ENCODE measurements at places on chromosomes 6 and 20.

DNA sequence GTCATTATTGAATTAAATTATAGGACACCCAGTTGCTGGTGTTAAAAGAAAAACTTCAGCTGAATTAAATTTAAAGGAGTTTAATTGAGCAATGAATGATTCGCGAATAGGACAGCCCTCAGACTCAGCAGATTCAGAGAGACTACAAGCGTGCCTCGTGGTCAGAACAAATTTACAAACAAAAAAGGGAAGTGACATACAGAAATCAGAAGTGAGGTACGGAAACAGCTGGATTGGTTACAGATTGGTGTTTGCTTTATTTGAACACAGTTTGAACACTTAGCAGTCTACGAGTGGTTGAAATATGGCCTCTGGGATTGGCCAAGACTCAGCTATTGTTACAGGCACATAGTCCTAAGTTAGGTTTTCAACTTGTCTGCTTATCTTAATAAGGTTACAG is 25.8 kb upstream of the TNFRSF21 start:
- DNase-seq, result no peak

- peak; percentile 33 for DNase-seq
Measured at GRCh38 chr20:46215913-46216707, 92.2 kb downstream of the CDH22 start.

DNA sequence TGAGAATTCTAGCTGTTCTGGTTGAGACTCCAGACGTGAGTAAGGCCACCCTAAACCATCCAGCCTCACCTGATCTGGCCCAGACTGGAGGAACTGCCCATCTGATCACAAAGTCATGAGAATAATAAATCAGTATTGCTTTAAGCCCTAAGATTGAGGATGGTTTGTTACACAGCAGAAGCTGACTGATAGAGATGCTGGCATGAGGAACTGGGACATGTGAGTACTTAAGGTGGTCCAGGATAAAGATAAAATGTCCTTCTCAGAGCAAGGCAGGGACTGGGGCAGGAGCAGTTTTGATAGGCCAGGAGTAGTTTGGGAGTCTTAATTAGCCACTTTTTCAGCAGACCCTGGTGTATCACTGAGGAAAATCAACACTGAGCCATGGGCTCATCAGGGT is 6.8 kb downstream of the GTSF1L start:
- DNase-seq, result no peak

DNA sequence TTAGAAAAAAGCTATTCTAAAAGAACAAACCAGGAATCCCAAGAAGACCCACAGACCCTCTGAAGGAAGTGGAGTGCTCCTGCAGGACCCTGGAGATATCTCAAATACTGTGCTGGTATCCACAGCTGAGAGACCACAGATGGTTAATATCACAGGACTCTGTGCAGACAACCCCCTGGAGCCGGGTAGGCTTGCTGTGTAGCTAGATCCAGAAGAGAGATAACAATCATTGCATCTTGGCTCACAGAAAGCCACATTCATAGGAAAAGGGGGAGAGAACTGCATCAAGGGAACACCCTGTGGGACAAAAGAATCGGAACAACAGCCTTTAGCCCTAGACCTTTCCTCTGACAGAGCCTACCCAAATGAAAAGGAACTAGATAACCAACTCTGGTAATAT is 689.5 kb downstream of the PHF3 start:
- DNase-seq, result no peak

GRCh38 chr20:4371623-4372251 is 350.0 kb upstream of the PRND start:
- no peak for DNase-seq

DNA sequence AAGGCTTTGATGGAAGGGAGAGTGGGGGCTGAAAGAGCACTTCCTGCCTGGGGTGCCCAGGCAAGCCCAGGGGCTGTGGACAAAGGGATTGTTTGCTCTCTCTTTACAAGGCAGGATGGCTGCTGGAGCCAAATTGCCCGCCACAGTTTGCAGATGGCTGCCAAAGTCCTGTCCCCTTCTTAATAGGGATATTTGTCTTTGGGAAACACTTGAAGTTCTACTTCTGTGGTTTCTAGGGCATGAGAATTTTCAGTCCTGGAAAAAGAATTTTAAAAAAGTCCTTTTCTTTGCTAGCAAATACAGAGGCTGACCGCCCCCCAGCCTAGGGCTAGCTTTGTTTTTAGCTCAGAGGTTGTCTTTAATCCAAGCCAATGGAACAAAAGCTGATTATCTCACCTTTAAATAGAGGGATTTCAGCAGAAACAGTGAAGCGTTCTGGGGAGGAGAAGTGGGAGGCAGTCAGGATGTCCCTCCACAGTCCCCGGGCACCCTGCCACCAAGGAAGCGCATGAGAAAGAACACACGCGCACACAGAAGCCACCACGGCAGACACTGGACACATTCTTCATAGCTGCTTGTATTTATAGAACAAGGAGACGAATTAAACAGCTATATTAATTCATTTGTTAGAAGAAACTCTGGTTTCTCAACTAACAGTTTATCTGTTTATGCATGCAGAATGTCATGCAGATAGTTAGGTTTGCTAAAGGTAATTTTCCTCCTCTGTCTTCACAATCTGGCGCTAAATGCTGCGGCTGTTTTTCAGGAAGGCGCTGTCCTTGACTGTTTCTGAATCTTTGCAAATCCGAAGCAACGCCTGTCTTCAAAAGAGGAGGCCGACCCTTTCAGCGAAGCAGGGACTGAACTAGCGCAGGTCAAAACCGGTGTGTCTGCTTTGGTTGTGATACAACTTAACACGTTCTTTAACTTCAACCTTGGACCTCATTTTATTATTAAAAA is 736.9 kb downstream of the QKI start:
- DNase-seq, result no peak

DNA sequence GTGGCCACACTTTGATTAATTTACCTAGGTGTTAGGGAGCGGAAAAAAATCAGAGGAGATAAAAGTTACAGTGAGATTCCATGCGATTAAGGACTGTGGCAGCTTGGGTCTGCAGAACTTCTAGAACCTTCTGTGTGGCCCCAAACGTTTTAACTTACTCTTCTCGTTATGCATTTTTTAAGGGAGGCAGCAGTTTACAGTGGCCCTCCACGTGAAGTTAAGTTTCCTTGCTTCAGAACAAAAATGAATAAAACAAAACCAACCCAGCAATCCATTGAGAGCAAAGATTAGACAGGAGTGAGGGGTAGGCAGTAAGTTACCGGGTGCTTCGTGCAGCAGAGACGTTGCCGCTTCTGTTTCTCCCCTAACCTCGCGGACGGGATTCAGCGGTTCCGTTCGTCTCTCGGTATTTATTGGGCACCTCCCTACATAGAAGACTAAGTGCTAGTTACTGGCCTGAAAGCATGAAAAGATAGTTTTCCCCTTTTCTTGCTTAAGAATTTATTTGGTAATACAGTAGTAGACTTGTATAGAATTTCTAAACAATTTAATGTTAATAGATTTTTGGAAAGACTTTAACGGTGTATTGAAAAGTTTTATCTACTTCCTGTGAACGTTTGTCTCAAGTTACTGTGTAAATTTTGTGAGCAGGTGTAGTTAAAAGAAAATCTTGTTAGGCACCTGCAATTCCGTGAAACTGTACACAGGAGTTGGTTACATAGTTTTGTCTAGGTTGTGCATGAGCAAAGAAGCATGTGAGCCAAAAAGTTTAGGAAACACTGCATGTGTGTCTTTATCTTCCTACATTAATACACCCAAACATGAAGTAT is 1.1 kb downstream of the BAG2 start:
- DNase-seq, result peak; percentile 16

DNA sequence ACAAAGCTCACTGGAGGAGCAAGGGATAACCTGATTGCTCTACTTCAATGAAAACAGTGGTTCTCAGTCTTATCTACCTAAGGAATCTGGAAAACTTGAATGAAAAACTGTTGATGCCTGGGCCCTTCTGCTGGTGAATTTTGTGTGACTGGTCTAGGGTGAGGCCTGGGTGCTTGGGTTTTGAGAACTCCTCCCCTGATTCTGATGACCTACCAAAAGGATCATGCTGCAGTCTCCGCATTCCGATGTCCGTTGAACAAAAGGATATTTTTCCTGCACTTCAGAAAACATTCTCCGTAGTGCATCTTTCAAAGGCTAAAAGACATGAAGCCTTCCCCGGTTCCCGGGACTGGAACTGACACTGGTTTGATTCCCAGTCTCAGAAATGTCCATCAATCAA is 157.9 kb downstream of the SYNDIG1 start:
- DNase-seq, result no peak

DNA sequence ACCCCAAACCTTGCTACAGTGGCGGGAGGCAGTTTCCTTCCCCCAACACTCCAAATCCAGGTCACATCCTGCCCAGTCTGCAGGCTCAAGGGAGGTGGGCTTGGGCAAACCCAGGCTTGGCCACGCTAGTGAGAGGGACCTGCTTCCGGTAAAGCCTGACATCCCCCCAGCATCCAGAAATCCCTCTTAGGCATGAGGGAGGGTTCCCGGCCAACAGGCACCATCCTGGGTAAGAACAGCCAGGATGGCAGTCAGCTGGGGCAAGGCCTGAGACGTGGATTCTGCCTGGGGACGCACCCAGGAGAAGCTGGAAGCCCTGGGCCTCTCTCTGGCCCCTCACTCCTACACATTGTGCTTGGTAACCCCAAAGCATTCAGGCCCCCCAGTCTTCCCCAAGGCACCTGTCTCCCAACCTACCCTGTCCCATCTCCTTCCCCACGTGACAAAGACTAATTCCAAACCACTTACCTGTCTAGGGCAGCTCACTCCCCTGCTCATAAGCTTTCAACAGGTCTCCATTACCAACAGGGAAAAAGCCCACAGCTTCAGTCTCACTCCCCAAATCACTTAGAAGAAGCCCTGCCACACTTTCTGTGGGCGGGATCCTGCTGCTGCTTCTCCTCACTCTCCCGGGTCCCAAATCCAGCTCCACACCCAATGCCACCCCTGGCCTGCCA is 2.1 kb downstream of the C20orf144 start:
- DNase-seq, result no peak
